Activated naive CD4-positive, alpha-beta T cell treated with anti-CD3 and anti-CD28 coated beads, Interleukin-2, amount 50 U/mL, for 72 hours (primary cell): ENCODE measurements at places on chromosomes 5 and 9.

GRCh38 chr5:168712280-168712924 lies 133.2 kb upstream of the PANK3 start:
- no peak for DNase-seq

DNA sequence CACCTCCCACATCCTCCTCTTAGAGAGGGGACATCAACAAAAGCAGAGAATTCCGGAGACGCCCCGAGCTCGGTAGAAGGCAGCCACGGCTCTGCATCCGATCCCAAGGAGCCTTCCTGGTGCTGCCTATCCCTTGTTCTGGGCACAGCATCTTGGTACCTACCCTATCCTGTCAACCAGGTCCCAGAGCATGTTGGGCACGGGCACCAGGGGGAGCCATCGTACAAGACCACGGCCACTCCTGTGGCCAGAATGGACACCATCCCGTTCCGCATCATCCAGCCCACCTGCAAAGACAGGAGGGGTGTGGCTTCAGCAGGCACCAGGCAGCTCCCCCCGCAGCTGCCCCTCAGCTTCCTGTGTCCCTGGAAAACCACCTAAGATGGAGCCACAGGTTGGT lies 62.7 kb upstream of the ZNF354A start:
- peak; percentile 24 for DNase-seq

- no peak for DNase-seq
Observed at GRCh38 chr9:108182950-108183381, 672.8 kb downstream of the ACTL7B start.

DNA sequence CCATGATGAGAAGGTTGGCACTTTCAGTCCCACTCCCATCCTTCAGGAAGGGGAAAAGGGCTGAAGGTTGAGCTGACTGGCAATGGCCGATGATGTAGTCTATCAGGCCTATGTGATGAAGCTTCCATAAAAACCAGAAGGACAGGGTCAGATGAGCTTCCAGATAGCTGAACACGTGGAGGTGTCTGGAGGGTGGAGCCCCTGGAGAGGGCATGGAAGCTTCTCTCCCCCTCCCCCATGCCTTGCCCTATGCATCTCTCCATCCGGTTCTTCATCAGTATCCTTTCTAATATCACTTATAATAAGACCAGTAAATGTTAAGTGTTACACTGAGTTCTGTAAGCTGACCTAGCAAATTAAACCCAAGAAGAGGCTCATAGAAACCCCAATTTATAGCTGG lies 32.6 kb upstream of the SMU1 start:
- DNase-seq = no peak

DNA sequence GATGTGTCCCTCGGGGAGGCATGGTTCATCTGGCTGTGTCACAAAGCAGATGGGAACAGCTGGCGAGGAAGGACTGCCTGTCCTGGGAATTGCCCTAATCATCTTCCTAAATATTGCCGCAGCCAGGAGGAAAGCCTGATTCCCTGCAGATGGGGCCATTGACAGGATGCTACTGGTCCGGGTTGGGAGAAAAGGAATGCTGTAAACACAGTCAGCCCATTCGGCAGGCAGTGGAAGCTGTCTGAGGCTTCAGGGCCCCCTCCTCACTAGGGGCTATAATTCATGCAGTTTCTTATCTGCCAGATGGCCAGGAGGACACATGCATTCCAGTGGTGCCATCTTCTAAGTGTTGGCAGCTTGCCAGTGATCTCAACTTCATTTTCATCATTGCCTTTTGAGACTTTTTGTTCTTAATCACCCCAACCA lies 110.3 kb downstream of the KCNIP1 start:
- DNase-seq = no peak

DNA sequence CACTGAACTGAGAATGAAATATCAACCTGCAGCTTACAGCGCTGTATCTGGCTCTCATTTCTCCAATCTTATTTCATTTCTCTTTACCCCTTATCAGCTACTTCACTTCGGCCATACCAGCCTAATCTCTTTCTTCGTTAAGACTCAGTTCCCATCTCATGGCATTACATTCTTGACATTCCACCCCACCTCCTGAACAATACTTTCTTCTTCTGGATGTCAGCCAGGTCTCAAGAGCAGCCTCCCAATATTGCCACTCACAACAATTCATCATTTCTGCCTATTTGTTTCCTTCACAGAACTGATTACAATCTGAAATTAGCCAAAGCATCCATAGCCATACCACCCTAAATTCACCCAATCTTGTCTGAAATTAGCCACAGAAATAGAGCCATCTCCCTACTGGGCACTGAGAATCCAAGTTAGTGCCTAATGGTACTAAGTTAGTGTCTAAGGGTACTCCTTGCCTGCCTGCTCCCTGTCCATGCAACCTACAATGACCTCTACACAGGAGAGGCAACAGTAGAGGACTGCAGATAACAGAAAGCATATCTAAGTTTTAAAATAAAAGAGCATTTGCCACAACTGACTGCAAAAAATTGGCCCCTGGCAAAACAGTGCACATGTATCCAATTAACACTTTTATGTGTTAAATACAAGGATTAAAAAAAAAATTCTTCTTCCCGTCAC lies 35.2 kb downstream of the SETX start:
- no peak for DNase-seq

DNA sequence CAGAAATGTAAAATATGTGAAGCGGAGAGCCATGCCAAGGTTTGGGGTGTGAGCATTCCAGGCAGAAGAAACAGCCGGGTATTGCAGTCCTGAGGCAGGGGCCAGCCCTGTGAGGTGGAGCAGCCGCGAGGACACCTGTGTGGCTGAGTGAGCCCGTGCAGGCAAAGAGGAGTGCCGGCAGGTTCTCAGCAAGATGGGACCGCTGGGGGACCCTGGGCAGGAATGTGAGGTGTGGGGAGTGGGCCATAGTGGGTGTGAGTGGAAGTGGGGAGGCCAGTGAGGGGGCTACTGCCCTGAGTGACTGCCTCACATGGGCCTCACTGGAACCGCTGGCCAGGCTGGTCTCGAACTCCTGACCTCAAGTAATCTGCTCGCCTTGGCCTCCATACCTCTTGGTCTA lies 8.1 kb upstream of the PRR7 start:
- DNase-seq = no peak

DNA sequence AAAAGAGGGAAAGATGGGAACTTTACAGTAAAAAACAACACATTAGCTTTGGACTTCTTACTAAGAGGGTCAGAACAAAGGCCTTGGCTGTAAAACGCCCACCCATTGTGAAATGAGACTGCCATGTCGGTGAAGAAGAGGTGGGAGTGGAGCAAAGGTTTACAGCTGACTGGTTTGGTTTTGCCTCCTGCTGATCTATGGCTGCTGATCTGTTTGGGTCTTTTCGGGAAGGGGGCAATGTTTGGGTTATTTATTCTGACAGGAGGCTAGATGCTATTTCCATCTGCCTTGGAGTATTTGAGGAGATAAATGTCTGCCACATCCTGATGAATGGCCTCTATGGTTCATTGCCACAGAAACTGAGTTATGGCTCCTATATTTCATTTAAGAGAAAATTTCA lies 408.7 kb downstream of the TLE4 start:
- DNase-seq = no peak

DNA sequence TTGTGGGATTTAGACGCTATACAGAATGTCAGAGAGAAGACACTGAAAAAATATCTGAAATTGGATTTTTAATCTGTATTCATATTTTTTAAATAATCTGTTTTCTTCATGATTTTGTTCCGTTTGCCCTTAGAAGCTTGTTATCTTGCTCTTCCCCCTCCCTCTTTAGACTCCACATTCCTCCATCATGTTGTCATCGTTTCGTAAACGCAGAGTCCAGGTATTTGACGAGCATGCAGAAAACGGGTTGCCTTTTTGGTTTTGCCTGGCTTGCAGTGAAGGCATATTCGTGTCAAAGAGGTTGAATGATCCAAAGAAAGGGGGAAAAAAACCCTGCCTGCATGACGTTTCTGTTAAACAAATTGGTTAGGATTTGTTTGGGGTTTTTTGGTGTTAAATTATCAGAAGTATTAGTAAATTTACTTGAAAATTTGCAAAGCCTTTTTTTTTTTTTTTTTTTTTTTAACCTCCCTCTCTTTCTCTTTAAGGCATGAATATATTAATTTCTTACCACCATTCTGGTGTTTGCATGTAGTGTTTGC lies 2.9 kb downstream of the SPTAN1 start:
- no peak for DNase-seq

- DNase-seq = no peak
Observed at GRCh38 chr5:181173027-181173419, 25.6 kb downstream of the OR2V2 start.

DNA sequence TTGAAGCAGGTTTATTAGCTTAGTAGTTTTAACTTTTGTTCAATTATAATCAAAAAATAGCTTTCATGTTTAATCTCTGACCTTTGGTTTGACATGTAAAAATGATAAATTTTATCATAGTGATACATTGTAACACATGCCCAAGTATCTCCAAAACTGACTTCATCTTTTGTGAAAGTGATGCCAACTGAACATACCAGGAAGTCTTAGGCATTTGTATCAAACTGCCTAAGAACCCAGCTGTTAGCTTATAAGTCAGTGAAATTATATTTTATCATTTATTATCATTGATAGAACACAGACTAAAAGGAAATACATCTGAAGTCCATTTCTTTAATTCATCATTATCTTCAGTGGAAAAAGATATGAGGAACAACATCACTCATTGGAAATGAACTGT lies 39.1 kb downstream of the NIPBL start:
- no peak for DNase-seq

- no peak for DNase-seq
Observed at GRCh38 chr9:127079446-127080140, 42.8 kb downstream of the ANGPTL2 start.

DNA sequence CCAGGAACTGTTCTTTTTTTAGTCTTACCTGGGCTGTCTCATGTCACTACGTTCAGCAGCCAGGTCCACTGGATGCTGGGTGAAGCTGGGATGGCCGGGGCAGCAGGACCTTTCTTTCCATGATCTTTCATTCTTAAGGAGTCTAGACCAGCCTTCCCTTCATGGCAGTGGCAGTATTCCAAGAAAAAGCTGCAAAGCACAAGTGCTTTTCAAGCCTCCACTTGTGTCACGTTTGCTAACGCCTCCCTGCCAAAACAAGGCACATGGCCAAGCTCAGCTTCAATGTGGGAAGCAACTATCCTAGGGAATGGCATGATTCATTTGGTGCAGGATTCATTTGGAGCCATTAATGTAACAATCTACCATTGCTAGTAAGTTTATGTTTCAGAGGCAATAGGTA lies 94.8 kb downstream of the RCL1 start:
- DNase-seq = no peak

- no peak for DNase-seq
Observed at GRCh38 chr5:167951116-167951515, 340.3 kb upstream of the WWC1 start.

GRCh38 chr5:172502410-172502809 lies 48.1 kb upstream of the SH3PXD2B start:
- no peak for DNase-seq

DNA sequence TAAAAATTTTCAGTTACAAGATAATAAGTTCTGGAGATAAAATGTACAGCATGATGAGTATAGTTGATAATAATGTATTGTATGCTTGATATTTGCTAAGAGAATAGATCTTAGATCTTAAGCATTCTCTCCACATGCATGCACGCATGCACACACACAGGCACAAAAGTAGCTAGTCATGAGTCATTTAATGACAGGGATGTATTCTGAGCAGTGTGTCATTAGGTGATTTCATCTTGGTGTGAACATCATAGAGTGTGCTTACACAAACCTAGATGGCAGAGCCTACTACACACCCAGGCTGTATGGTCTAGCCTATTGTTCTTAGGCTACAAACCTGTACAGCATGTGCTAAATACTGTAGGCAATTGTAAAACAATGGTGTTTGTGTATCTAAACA lies 124.2 kb downstream of the PTTG1 start:
- no peak for DNase-seq

GRCh38 chr9:16868701-16869100 lies 1.8 kb downstream of the BNC2 start:
- DNase-seq = no peak

DNA sequence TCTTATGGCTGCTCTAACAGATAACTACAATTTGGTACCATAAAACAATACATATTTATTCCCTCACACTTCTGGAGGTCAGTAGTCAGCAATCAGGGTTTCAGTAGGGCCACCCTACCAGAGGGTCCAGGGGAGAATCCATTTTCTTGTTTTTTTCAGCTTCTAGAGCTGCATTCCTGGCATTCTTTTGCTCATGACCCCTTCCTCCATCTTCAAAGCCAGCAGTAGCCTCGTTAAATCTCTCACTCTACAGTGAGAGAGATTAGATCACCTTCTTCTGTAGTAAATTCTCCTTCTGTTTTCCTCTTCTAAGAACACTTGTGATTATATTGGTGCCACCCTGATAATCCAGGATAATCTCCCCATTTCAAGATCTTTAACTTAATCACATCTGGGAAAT lies 187.4 kb downstream of the RFK start:
- no peak for DNase-seq

DNA sequence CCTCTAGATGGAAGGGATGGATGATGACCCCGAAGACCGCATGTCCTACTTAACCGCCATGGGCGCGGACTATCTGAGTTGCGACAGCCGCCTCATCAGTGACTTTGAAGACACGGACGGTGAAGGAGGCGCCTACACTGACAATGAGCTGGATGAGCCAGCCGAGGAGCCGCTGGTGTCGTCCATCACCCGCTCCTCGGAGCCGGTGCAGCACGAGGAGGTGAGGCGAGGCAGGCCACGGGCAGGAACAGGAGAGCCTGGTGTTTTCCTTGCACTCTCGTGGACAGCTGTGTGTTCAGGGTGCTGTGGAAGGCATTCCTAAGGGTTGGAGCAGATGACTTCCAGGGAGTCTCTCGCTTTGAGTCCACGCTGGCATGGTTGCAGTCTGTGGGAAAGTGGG lies 73.9 kb downstream of the TJP2 start:
- no peak for DNase-seq

DNA sequence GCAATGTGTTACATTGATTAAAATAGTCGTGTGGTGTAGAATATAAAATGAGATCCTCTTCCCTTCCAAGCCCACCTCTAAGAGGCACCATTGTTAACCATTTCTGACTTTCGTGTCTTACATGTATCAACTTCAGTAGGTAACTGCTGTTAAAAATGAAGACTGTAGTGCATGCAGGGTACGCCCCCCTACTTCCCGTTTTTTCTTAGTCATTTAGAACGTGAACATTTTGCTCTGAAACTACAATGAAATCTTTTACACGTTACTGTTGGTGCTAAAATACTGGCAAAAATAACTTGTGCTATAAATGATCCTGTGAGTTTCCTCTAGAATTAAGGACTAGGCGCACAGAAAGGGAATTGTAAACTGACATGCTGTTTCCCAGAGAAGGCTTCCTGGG lies 41.5 kb downstream of the WNK2 start:
- no peak for DNase-seq

DNA sequence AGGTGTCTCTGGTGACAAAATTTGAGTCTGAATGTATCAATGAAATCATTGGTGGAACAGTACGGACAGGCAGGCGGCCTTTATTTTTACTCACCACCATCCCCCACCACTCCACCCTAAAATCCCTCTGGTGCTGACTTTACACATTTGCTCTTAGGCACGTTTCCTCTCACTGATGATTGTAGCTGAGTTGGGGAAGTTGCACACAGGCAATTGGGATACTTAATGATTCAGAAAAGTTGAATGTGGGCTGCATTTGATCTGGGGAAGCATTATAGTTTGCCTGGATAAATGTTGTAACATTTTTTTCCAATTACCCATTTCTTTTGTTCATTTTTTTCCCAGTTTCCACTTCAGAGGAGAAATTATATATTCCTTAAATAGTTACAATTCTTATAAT lies 658.4 kb downstream of the TLR4 start:
- no peak for DNase-seq

- DNase-seq = no peak
Observed at GRCh38 chr5:6872441-6873160, 159.4 kb downstream of the TENT4A start.
